ENCODE measurements at places on chromosomes 5 and 9. TPM values are rescaled to one million over a fixed set of nuclear protein-coding genes. Genes with fewer than 3 reads are reported as not detected.

BTNL8 gene
- not detected for total RNA-seq

RPS23 gene
- total RNA-seq, result 5,838 TPM

SLC6A18 gene
- total RNA-seq, result not detected

SPINK13 gene
- not detected for total RNA-seq

DOLPP1 gene
- 4.9 TPM for total RNA-seq

ADAMTSL2 gene
- total RNA-seq, result under 0.01 TPM

PCDHA9 gene
- 0.26 TPM for total RNA-seq

SH3TC2 gene
- total RNA-seq, result 0.26 TPM

LURAP1L gene
- 87.6 TPM for total RNA-seq

SH2D3C gene
- total RNA-seq, result not detected

NRG2 gene
- 0.51 TPM for total RNA-seq

OBP2B gene
- not detected for total RNA-seq

ZCCHC9 gene
- 34.9 TPM for total RNA-seq

CCDC192 gene
- total RNA-seq, result not detected

C9orf50 gene
- 0.17 TPM for total RNA-seq

ZNF483 gene
- 1.5 TPM for total RNA-seq

DOK3 gene
- 0.99 TPM for total RNA-seq

CDKN2B gene
- total RNA-seq, result 44.9 TPM

FGD3 gene
- total RNA-seq, result not detected

PTBP3 gene
- 16.7 TPM for total RNA-seq

ANXA1 gene
- total RNA-seq, result 578 TPM

SV2C gene
- total RNA-seq, result not detected

LCNL1 gene
- 3.3 TPM for total RNA-seq

TMC1 gene
- total RNA-seq, result not detected

PCDHA12 gene
- 0.50 TPM for total RNA-seq

PCDHGC5 gene
- total RNA-seq, result 2.6 TPM

PHYHD1 gene
- total RNA-seq, result 20.0 TPM

MZB1 gene
- total RNA-seq, result not detected

SPATA31A1 gene
- total RNA-seq, result not detected

FTMT gene
- total RNA-seq, result not detected

ZNF79 gene
- 12.6 TPM for total RNA-seq

ACTBL2 gene
- total RNA-seq, result under 0.01 TPM

SNCAIP gene
- 5.1 TPM for total RNA-seq

F2RL1 gene
- 20.8 TPM for total RNA-seq

ANKRD18A gene
- not detected for total RNA-seq

ADGRD2 gene
- total RNA-seq, result not detected

PIP5KL1 gene
- 2.5 TPM for total RNA-seq

All from fibroblast of lung (primary cell).